ENCODE measurements at places on chromosomes 4 and X.

GRCh38 chr4:110867981-110868720 is 245.3 kb upstream of the PITX2 start:
- no peak for DNase-seq

DNA sequence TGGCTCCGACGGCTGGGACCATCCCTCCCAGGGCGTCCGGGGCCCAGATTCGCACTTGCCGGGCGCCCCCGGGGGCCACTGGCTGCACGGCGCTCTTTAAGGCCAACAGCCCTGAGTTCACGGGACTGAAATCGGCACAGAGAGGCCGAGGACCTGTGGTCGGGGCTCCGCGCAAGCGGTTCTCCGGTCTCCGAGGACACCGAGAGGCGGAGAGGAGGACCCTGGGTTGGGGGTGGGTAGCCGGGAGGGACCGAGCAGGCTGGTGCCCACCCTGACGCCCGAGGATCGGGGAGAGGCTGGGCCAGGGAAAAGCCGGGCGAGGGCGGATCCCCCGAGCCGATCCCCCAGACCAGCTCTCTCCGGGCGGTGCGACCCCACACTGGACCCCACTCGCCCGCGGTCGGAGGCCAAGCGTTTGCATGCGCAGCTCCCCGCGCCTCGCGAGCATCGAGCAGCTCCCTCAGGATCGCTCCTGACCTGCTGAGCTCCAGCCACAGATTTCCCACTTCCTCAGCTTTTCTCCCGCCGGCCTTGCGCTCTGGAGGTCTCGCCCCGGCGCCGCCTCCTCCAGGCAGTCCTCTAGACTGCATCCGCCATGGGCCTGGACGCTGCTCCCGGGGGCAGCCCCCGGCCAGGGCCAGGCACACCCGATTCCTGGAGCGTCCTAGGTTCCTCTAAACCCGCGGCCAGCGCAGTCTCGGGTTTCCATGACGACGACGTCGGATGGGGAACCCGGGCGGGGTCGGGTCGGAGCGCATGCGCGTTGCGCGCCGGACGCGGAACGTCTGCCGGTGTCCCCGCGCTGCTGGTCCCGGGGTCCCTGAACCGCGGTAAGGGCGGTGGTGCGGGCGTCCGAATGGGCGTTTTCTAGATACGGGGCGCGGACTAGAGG is 17.6 kb upstream of the NAT8L start:
- DNase-seq = peak; percentile 95

GRCh38 chr4:8703857-8704495 is 111.4 kb downstream of the CPZ start:
- DNase-seq = no peak

- no peak for DNase-seq
Measured at GRCh38 chrX:46587753-46588171, 14.2 kb downstream of the CHST7 start.

DNA sequence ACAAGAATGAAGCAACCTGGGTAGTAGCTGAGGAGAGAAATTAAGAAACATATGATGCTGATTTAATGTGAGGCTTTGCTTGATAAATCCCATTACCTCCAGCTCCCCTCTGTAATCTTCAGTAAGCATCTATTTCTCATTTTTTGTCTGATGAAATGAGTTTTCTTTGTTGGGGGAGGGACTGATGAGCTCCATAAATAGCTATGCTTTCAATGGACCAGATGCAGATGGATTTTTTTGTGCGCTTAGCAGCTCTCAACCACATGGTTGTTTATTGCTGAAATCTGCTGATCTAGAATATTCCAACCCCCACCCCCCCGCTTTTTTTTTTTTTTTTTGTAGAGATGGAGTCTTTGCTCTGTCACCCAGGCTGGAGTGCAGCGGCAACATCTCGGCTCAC is 1082.0 kb downstream of the RAPGEF2 start:
- no peak for DNase-seq

GRCh38 chr4:48337731-48338130 is 3.6 kb upstream of the SLAIN2 start:
- no peak for DNase-seq

DNA sequence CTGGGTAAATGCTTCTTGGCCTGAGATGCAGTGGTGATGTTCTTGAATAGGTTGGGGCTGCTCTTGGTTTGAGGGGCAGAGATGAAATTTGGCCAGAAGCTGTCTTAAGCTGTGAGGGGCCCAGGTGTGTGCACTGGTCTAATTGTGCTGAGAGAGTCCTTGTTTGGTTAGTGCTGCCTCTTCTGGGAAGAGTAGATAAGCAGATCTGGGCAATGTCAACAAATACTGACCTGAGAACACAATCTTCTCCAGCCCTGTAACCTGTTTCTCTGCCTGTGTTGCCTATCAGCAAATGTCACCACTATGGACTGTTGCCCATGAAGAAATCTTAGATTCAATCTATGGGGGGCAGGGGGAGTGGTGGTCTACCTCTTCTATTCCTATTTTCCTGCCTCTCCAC is 17.2 kb upstream of the USP27X start:
- DNase-seq = no peak

DNA sequence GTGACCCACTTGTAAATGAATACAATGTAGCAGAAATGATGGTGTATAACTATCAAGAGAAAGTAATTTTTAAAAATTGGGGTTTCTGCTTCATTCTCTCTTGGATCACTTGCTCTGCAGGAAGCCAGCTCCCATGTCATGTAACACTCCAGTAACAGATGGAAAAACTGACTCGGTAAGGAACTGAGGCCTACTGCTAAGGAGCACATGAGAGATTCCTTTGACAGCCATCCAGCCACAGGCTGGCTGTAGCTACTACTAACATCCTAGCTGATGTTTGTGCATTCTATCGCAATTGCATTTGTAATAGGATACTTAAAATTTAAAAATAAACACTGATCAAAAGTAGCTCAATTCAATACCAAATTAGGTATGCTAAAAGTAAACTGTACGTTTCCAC is 102.3 kb upstream of the MAB21L2 start:
- no peak for DNase-seq

- no peak for DNase-seq
Measured at GRCh38 chrX:80879143-80879542, 69.5 kb upstream of the BRWD3 start.

DNA sequence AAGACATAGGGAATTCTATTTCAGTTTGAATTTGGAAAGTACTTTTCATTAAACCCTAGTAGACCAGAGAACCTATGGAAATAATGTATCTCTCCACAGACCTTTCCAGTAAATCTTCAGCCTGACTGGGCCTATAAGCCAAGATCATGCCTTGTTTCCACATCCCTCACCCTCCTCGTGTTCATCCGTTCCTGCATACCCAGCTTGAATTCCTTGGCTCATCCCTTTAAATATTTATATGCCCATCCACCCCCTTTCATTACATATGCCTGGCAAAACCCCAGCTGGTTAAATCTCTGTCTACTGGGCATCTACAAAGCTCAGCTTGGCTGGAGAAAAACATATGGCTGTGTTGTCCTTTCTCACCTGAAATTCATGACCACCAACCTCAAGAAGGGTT is 32.4 kb downstream of the SLC2A9 start:
- no peak for DNase-seq

DNA sequence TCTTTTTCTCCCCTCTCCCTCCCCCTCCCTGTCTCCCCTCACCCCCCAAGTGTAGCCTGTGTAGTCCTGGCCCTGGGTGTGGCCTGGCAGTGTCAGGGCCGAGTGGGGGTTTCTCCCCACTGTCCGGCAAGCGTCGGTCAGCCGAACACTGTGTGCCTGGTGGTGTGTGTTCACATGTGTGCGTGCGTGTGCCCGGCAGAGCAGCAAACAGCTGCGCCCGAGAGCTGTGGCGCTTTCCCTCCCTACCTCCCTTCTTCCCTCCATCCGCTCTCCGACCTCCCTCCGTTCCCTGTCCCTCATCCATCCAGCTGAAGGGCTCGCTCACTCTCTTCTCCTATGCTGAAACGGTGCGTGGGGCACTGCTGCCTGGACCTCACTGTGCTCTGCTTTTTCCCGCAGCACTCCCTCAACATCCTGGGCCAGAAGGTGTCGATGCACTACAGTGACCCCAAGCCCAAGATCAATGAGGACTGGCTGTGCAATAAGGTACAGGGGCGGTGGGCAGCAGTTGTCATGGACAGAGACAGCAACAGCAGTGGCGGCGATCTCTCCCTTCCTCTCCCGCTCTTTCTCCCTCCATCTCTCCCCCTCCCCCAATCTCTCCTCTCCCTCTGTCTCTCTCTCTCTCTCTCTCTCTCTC is 17.4 kb upstream of the UBA1 start:
- DNase-seq = no peak

DNA sequence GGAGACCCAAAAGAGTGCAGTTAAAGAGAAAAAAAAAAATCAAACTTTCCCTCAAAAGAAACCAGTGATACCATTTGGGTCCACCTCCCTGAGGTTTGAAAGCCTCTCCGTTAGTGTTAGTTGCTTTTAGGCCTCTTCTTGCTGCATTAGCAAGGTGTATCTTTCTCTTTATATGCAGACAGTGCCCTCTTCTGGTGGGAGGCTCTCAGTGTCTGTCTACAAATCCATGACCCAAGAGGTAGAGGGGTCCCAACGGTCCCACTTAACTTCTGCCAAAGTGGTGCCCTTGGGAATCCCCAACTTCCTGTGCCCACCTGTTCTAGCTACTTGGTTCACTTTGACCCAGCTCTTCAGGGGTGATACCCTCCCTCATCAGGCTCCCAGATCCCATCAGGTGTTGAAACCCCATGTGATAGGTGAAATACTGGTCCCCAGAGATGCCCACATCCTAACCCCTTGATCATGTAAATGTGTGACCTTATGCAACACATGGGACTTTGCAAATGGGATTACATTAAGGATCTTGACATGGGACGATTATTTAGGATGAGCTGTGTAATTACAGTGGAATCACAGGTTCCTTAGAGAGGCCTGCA is 63.7 kb upstream of the CD99 start:
- peak; percentile 57 for DNase-seq

GRCh38 chrX:20037186-20037585 is 46.3 kb upstream of the BCLAF3 start:
- DNase-seq = no peak

DNA sequence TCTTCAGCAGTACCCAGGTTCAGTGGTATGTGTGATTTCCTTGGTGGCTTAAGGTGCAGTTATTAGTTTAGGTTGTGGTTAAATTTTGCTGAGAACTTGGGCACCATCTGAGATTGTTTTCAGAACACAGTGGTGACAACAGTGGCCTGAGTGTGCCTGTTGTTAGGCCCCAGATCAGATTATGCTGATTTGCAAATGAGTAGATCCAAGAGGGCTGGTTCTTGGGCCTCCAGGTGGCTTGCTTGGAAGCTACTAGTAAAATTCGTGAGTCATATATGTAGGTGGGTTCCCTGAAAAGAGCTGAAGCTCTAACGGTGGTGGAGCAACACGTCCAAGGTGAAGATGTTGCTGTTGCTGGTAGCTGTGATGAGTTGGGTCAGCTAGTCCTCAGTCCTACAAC is 2619.6 kb downstream of the PCDH7 start:
- DNase-seq = no peak

- DNase-seq = no peak
Measured at GRCh38 chr4:139501927-139502899, 48.3 kb downstream of the RAB33B start.

DNA sequence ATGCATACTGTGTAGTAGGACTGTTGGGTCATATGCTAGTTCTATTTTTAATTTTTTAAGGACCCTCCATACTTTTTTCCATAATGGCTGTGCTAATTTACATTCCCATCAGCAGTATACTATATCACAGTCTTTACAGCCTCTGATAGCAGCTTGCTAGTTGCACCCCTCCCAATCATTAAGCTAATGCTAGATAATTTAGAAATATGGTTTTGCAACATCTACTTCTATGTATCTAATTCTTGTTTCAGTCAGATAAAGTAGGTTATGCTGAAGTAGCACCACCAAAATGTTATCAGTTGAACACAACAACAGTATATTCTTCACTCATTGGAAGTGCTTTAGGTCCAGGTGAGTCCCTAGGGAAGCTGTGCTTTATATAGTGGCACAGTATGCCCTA is 522.7 kb upstream of the HTR2C start:
- no peak for DNase-seq

DNA sequence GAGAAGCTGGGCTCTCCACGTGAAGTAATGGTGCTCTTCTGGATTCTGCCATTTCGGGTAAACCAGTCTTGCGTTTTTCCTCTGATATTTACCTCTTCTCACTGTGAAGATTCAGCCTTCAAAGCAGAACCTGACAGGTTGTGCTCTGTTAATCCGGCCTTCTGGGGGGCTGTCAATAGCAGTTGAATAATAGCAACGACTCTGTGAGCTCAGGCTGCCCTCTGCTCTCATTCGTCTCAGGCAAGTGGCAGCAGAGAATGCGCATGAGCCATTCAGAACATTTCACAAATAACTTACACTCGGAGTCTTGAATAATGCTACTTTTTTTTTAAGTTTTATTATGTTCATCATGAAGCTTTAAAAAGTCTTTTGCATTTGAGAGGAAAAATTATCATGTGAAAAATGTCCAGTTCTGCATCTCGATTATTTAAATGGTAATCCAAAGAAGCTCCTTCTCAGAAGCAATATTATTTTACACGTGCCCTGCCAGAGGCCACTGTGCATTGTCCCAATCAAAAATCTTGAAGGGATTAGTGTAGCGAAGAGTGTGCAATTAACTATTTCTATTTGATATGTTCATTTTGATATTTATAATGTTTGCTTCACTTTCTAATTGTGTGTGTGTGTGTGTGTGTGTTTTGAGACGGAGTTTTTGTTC is 354.2 kb upstream of the FAT1 start:
- DNase-seq = no peak

DNA sequence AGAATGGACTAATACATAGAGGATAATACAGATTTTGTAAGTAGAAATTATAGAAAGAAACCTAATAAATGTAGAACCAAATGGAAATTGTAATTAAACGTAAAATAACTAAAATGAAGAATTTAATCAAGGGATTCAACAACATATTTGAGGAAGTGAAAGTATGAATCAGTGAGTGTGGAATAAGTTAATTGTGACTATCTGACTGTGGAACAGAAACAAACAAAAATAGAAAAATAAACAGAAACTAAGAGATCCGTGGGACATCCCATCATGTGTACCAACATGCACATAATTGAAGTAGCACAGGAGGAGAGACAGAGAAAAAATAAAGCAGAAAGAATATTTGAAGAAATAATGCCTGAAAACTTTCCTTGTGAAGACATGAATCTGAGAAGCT is 208.6 kb upstream of the TACR3 start:
- DNase-seq = no peak

DNA sequence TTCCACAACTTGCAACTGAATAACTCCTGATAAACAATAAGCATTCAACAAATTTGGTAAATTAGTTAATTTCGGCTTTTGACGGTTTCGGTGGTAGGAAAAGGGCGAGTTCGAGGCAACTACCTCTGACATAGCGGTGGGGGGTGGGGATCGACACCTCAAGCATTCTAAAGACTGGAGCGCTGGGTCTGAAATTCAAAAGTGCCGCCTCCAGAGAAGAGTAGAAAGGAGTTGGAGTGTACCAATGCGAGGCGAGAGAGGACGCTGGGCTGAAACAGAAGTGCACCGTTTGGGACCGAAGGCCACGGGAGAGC is 725 bp downstream of the SMC1A start:
- DNase-seq = no peak

DNA sequence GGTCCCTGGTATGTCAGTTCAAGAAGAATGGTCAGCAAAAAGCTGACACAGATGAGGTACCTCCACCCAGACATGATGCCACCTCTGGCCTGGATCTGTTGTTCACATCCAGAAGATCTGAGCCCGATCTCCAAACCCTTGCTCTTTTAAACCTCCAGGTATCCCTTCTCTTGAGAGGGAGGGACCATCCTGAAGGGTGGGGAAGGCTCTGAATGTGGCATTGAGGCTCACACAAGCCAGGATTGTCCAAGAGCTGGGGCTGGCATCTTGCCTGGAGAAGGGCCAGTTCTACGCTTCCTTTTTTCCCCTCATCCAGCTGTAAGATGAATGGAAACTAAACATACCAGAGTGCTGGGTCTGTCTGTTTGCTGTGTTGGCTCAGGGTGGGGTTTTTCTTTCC is at the start of gene ITIH6:
Gene ITIH6 (minus strand): TSS at position 119 of the 400 bp plus-strand sequence. CDS start 45 bp downstream, at position 74.
- DNase-seq = no peak
